ENCODE measurements at places on chromosomes 5 and 9.

DNA sequence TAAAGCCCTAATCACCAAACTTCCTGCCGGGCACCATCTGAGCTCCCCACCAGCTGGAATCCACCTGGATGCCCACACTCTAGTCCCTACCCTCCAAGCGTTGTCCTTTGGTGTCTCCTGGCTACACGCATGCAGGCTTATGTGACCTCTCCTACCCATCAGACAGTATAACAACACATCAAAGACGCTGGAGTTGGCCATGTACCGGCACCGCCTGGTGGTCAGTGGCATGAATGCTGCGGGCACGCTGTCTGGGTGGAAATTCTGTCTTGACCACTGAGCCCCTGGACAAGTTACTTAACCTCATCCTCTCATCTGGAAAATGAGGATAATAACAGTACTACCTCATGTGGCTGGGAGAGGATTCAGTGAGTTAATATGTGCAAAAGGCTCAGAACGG lies 23.4 kb upstream of the CORO2A start:
- no peak for DNase-seq

- no peak for DNase-seq
Observed at GRCh38 chr5:160978944-160979343, 126.9 kb upstream of the ATP10B start.

GRCh38 chr5:56561-57290 lies 35.2 kb upstream of the PLEKHG4B start:
- DNase-seq, result peak; percentile 42

DNA sequence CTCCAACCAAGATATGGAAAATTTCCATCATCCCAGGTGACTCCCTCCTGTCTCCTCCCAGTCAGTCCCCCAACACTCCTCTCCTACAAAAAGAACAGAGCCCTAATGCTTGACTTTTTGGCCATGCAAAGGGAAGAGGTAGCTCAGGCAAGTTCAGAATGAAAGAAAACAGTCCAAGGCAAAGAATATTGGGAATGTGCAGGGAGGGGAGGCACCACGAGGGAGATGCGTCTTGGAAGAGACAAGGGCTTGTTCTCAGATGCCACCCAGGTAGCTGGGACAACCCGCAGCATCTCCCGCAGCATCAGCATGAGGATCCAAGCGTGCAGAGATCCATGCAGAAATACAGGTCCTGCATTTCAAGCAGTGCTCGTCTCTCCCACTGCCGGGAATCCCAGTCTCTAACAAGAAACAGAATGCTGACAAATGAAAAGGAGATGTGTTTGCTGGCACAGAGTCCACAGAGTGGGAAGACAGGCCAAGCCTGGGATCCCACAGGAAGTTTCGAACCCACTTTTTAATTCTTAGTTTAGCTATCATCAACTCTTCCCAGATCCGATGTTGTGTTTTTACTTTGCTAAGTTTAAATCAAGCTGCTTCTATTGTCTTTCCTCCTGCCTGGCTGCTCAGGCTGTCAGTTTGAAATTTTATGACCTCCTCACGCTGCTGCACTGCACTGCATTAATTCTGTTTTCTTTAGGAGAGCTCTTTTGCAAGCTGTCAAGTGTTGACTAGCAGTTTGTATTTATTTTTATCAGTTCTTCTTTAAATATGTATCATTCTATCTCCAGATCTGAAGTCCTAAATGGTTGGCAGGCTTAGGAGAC lies 86.8 kb upstream of the OSMR start:
- DNase-seq, result no peak

DNA sequence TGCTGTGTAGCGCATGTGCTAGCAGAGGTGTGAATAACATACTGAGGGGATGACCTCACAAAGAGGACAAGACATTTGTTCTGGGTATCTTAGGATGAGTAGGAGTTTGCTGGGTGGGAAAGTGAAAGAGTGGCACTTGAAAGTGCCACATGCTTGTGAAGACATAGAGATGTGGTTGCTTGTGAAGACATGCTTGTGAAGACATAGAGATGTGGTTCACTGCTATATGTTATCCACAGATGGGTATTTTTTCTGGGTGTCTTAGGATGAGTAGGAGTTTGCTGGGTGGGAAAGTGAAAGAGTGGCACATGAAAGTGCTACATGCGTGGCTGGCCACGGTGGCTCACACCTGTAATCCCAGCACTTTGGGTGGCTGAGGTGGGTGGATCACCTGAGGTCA lies 63.6 kb downstream of the MAST4 start:
- DNase-seq, result no peak

DNA sequence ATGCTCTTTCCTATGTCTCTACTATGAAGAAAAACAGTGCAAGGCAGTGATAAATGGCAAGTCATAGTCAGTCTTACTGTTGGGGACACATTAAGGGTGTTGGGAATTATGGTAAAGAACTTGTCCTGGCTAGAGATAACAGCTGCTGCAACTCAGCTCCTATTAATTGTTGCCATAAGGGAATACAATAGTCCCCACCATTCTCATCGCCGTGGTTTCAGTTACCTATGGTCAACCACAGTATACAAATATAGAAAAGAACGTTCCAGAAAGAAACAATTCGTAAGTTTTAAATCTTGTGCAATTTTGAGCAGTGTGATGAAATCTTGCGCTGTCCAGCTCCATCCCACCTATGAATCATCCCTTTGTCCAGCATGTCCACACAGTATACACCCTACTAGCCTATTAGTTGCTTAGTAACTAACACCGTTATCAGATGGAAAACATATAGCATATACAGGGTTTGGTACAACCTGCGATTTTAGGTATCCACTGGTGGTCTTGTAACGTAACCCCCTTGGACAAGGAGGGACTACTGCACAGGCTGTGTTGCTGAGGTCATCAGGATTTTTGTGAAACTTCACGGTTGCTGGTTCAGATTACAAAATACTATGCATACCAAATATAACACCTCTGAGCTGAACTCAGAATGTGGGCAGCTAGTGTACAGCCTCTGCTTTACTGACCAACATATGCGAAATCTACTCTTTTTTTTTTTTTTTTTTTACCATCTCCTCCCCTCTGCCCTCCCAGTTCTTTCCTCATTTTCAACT lies 53.5 kb downstream of the ZFR start:
- DNase-seq, result no peak

DNA sequence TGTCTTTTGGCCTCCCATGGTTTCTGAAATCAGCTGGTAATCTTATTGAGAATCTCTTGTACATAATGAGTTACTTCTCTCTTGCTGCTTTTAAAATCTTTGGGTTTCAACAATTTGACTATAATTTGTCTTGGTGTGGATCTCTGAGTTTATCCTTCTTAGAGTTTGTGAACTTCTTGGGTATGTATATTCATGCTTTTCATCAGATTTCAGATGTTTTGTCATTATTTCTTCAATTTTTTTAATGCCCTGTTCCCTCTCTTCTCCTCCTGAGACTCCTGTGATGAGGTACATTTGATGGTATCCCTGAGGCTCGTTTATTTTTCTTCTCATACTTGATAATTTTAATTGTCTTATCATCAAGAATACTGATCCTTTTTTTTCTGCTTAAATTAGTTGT lies 2.2 kb upstream of the CCL21 start:
- DNase-seq, result no peak

DNA sequence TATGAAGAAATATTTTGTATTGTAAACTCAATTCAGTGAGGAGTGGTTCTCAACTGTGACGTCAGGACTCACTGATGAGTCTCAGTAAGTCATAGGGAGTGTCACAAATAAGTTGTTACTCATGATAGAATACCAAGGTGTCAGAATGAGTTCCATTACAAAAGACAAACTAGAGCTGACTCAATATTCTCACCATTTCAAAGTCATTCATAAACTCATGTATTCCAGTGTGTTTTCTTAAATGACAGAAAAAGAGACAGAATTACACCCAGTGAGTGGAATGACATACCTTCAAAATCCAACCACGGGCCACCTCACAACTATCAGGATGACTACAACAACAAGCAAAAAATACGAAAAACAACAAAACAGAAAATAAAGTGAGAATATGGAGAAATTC lies 321.5 kb downstream of the ENC1 start:
- DNase-seq, result no peak

- DNase-seq, result no peak
Observed at GRCh38 chr9:76873056-76873792, 32.7 kb downstream of the PRUNE2 start.

DNA sequence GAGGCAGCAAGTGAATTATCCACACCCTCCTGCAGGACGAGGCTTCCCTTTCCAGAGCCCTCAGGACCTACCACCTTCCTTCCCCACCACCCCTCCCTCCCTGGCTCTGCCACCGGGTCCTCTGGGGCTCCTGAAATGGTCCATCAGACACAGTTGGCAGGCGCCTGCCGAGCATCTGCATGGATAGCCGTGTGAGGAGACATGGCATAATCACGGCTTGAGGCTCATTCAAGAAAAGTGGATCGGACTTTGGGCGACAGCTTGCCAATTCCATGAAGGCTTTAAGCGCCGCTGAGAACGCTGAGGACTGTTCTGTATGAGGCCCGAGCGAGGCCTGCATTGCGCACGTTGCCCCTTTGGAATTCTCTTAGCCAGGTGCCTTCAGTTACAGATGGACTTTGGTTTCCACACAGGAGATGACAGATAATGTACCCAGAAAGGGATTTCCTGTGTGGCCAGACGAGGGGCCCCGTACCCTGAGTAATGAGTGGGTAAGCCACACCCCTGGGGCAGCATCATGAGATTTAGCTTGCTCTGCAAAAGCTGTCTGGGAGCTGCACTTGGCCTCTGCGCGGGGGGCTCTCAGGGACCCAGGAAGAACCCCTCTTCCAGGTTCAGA lies 179.8 kb downstream of the OLFM1 start:
- no peak for DNase-seq

DNA sequence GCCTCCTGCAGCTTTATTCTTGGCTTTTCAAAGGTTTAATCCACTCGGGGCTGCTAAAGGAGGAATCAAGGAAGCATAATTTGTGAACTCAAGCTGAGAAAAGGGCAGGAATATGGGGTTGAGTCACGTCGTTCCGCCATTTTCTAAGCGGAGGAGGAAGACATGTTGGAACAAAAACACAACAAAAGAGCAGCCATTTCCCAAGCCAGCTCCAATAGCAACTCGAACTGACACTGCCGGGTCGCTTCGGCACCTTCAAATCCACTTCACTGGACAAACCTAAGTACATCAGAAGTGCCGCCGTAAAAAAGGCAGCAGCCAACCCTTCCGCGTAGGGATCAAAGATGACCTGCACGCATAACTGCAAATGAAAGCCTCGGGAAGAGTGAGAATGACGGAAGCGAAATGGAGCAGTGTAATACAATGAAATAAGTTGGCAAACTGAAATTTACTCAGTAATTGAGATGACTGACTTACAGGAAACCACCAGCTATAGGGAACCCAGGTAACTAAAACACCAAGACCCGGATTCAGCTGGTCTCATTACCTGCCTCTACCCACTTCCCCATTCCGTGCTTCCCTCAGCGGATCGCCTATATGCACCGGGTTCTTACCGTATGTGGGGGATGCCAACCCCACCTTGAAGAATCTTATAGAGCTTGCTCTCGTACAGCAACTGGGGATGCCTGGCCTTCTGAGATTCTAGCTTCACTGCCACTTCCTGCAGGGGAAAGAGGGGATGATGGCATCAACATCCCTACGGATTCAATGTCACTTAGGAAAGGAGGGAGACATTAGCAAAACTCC lies 1.6 kb downstream of the CSNK1A1 start:
- peak; percentile 58 for DNase-seq

DNA sequence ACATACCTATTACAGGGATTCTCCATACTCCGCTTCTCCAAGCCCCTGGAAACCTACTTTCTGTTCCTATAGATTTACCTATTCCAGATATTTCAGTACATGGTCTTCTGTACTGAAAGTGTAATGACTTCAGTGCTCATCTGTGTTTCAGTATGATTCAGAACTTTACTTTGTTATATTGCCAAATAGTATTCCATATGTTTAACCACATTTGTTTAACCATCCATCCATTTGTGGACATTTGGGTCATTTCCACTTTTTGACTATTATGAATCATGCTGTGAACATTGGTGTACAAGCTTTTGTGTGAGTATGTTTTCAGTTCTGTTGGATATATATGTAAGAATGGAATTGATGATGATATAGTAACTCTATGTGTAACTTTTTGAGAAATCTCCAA lies 188.9 kb downstream of the PDZD2 start:
- no peak for DNase-seq

GRCh38 chr9:31290731-31291130 lies 1093.7 kb upstream of the ACO1 start:
- DNase-seq, result no peak

DNA sequence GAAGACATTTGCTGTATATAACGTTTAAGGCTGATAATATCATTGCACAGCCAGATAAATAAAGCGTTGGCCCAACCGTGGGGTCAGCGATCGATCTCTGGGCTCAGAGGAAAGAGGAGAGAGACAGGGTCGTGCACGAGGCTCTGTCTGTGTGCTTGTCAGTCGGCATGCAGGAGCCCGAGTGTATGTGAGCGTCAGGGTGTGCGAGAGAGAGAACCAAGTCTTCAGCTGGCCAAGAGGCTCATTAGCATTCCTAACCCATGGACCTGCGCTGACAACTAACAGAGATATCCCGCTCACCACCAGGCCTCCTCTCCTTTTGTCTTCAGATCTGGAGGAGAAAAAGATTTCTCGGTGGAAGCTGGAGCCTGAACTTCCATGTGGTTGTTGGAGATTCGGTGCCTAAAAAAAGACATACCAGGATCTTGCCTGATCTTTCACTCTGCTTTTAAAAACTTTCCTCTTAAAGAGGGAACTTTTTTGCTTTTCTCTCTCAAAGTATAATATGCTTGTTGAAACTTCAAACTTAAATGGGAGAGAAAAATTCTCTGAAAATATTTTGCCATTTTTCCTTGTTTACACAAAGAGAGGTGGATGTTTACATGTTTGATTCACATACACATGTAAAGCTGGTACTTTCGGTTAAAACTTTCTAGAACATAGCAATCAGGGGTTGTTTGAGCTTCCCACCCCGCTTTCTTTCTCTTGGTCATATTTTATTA lies 16.5 kb downstream of the NR2F1 start:
- no peak for DNase-seq

DNA sequence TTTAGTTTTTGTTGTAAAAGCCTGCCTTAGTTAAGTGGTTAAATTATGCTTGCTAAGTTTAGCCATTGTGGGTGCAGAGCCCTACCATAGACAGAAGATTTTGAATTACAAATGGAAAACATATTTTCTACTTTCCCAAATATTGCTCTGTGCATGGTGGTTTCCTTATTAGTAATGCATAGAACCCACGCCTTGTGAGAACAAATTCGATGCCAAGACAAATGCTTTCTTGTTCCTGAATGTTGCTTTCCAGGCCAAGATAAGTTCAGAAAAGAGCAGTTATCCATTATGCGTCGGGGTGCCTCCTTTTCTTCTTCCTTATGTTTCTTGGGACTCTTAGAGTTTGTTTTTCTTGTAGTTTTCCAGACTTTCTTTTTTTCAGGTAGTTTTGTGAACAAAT lies 31.0 kb upstream of the GARNL3 start:
- no peak for DNase-seq

- DNase-seq, result no peak
Observed at GRCh38 chr5:181069767-181070491, 29.9 kb downstream of the BTNL9 start.

DNA sequence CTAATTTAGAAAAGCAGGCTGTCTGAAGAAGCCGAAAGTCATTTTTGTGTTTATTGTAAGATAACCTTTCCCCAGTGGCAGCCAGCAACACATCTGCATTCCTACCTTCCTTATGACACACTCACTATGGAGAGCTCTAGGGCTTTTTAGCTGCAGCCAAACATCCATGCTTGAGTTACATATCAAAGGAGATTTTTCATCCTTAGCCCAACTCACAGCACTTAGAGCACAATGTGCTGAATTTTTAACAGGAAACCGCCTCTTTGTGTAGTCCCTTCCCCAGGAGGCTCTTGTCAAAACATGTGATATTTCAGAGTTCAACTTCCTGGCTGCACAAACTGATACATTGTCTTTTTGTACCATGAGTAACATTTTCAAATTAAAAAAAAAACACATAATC lies 379.2 kb downstream of the CTNND2 start:
- DNase-seq, result no peak
